ENCODE measurements at places on chromosomes 5 and 9.

GRCh38 chr9:136661641-136662325 is 933 bp upstream of the EGFL7 start:
- DNase-seq = no peak

- DNase-seq = peak; percentile 58
These were observed 32.7 kb upstream of the CDKN2B start for GRCh38 chr9:22041775-22042174.

GRCh38 chr9:29044959-29045358 is 1471.7 kb upstream of the C9orf72 start:
- no peak for DNase-seq

- DNase-seq = no peak
These were observed 266.7 kb downstream of the CSNK1G3 start for GRCh38 chr5:123778641-123779040.

GRCh38 chr5:137791799-137792198 is 37.6 kb upstream of the HNRNPA0 start:
- DNase-seq = no peak

DNA sequence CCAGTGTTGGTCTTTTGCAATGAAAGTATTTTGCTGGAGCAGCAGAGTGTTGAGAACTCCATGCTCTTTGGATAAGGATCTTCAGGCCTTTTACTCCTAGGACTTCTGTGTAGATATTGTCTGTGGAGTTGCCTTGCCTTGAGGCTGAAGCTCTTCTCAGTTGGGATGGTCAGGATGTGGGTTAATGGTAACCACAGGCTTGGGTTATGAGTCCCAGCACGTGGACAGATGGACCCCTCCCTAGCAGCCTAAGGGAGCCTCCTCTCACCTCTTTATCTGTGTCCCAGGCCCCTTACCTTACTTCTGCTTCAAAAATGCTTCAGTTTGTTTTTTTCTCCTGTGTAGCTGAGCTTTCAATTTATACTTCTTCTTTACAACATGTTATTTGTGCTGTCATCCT is 109.9 kb downstream of the MEGF10 start:
- no peak for DNase-seq

DNA sequence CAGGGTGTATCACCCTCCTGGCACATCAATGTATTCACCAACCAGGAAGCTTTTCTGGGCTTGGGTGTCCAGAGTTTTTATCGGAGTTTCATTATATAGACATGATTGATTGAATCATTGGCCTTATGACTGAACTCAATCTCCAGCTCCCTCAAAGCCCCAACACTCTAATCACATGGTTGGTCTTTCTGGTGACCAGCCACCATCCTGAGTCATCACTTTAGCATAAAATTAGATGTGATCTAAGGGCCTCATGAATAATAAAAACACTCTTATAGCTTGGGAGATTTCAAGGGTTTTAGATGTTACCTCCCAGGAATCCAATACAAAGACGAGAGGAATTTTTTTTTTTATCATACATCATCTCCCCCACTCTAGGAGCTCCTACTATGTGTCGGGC is 7.7 kb upstream of the PBX3 start:
- no peak for DNase-seq

- DNase-seq = no peak
These were observed 124.9 kb downstream of the PPP2R2B start for GRCh38 chr5:146753641-146754040.

GRCh38 chr9:16752601-16753000 is 117.9 kb downstream of the BNC2 start:
- peak; percentile 7 for DNase-seq

DNA sequence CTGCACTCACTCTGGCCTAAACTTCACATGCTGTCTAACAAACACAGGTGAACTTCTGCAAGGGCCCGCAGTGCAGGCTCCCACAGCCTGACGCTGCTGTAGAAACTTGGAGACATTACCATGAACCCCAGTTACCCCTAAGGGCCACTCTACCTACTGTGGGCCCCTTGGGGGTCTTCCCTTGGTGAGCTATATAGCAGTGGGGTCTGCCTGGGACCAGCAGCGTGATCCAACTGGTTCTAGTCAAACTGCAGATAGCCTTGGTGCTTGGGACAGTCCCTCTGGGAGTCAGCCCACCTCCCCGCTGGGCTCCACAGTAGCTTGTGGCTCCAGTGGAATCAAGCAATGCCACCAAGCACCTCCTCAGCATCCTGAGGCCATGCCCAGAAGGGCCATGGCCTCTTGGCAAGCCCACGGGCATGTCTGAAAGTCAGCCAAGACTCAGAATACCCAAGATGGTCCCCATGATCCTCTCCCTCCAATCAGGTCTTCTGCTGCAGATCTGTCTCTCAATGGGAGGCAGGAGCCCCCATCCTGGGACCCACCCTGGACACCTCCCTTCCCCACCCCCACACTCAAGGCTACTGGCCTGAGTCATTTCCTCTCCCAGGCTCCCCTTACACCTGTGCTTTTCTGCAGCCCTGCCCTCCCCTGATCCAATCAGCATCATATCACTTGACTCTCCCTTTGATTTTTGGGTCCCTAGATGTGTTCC is 230.0 kb upstream of the IRX1 start:
- no peak for DNase-seq

DNA sequence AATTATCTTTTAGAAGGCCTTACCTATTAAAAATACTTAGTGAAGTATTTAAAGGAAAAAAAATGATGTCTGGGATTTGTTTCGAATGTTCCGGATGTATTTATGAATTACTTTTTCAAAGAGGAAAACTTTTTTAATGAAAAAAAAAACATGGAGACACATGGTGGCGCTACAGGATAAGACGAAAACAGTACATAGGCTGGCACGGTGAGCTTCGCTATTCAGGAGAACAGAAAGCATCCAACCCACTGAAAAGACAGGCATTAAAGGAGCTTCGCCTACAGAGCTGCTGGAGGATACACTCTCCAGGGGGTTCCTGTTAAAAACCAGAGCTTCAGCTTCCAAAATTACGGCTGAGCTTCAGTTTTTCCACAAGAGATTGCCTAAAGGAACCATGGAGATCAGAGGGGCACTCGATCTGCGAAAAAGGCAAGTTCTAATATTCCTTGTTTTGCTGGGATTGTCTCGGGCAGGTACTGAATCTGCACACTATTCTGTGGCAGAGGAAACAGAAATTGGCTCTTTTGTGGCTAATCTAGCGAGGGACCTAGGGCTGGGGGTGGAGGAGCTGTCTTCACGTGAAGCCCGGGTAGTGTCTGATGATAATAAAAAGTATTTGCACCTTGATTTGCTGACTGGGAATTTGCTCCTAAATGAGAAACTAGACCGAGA is at the start of gene PCDHB14:
TSS of gene PCDHB14 (plus strand) at position 232 of the 672 bp plus-strand sequence. CDS start at position 395, 163 bp downstream.
- peak; percentile 60 for DNase-seq

DNA sequence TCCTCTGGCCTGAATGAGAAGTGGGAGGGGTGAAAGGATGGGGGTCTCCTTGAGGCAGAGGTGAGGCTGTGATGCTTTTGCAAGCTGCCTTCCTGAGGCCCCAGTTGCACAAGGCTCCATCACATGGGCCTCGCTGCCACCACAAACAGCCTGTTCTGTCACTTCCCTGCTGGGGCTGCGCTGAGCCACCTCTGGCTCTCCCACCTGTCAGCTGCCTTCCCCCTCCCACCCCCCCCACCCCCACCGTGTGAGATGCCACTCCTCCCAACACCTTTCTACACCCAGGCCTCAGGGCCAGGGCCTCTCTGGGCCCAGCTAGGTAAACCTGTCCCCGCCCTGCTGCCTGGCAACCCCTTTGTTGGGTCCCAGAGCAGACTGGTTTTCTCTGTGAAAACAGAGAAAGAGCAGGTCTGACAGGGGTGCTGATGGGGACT is 4.5 kb upstream of the PDLIM4 start:
- no peak for DNase-seq

- no peak for DNase-seq
These were observed 25.0 kb downstream of the ABHD17B start for GRCh38 chr9:71886015-71886414.

- DNase-seq = no peak
These were observed 10.4 kb downstream of the CYSTM1 start for GRCh38 chr5:140185409-140185808.

DNA sequence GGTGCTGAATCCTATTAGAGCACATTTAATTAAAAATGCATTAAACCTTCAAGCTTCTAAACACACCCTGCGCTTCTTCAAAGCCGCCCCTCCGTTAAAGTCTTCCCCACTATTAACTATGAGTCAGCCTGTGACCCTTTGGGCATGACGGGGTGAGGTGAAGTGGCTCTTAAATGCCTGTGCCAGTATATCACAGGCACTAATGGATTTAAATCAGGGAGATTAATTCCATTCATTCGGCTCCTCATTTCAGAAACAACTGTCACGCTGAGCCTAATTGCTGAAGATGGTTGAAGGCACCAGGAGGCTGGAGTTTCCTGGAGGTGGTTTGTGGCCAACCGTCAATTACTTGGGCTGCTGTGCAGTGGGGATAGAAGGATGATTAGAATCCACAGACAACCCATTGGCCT is 192.6 kb upstream of the MSX2 start:
- peak; percentile 8 for DNase-seq

DNA sequence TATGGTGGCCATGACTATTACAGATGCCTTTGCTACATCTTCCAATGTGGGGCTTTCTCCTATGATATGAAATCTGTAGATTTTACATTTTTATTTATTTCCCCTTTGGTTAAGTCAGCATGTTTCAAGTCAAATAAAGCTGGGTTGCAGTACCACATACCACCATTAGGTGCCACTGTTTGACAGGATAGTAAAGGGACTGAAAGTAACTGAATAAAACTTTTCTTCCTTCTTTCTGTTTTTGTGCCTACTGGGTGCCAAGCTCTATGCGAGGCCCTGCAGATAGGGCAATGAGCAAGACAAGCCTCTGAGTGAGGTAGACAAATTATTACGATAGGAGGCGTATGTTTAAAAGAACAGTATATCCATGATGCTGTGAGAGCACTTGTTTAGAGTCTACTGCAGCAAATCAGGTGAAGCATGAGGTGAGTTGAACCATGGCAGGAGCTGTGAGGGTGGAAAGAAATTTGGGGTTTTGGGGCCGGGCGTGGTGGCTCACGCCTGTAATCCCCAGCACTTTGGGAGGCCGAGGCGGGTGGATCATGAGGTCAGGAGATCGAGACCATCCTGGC is 64.8 kb downstream of the GDNF start:
- DNase-seq = peak; percentile 35

DNA sequence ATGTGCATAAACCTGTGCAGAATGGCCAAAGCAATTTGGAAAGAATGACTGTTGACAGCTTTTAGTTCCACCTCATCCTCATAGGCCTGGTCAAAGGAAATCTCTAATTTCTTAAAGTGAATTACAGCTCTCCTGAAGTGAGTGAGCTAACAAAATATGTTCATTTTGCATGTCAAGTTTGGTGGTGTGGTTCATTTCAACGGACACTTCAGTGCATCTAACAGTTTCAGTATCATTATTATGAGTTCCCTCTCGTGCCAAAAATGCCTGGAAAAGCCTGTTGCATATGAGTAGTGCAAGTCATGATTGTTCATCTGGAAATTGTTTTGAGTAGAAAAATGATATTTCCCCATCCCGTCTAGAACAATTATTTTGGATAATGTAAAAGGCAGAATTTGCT is 53.2 kb upstream of the HMHB1 start:
- DNase-seq = no peak

GRCh38 chr9:131727795-131728545 is 11.9 kb downstream of the RAPGEF1 start:
- DNase-seq = no peak

- no peak for DNase-seq
These were observed 60.1 kb downstream of the SEMA4D start for GRCh38 chr9:89437772-89438171.

DNA sequence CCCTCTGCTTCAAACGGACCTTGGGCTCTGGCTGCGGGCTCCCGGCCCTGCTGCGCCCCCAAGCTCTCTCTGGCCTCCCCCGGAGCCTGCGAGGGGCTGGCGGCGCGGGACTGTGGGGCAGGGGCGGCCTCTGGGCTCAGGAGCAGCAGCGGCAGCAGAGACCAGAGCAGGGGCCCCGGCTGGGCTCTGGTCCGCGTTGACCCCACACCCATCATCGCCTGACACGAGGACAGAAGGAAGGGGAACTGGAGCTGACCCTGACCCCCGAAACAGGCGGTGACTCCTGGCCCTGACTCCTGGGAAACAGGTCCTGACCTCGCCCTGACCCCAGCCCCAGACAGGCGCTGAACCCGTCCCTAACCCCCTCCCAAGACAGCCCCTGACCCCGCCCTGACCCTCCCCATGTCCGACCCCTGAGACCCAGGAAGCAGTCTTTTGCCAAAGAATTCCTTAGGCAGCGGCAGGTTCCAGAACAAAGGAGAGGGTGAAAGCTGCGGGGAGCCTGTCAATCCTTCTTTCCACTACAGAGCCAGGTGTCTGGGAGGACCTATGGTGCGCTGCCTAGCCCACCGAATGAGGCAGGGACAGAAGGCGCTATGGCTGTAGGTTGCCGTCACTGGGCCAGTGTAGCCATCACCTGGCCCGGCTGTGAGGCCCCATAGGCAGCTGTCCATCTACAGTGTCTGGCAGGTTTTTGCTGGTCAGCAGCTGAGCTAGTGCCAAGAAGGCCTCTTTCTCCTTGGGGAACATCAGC is 74.7 kb upstream of the SPTLC1 start:
- no peak for DNase-seq

DNA sequence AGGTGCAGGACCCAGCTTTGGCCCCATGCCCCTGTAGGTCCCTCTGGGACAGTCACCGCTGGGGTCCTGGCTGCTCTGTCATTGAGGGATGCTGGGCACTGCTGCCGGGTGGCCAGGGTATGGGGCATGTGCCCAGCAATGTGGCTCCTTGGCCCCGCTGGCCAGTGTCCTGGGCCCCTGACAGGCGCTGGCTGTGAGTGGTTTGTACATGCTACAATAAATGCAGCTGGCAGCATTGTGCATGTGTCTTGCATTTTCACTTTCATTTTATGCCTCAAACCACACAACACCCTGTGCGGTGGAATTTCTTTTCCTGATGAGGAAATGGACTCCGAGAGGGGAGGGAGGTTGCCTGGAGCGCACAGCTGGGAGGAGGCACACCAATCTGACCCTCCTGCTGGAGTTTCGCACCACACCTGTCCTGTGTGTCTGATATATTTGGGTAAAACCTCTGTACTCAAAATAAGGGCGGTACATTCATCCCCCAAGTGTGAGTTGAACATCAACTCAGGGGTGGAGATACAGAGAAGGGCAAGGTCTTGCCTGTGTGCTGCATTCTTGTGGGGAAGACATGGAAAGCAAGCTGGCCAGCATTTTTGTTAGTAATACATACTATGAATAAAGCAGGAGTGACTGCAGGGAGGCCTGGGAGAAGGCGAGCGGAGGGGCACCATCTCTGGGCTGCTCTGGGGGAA is 11.7 kb downstream of the TSPAN17 start:
- no peak for DNase-seq

- DNase-seq = peak; percentile 8
These were observed 26.6 kb upstream of the PIP5K1B start for GRCh38 chr9:68678430-68678829.

GRCh38 chr5:122978644-122979297 is 57.8 kb downstream of the PPIC start:
- no peak for DNase-seq

DNA sequence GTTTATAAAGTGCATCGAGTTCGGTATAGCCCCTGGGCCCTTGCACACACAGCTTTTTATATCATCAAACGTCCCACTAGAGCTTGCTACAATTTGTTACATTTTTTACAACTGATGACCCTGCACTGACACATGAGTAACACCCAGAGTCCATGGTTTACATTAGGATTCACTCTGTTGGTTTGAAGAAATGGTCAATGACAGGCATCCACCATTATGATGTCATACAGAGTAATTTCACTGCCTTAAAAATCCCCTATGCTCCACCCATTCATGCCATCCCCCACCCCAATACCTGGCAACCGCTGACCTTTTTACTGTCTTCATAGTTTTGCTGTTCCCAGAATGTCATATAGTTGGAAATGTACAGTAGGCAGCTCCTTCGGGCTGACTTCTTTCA is 130.2 kb downstream of the MED10 start:
- no peak for DNase-seq
